ENCODE measurements at places on chromosomes 7 and 10.

DNA sequence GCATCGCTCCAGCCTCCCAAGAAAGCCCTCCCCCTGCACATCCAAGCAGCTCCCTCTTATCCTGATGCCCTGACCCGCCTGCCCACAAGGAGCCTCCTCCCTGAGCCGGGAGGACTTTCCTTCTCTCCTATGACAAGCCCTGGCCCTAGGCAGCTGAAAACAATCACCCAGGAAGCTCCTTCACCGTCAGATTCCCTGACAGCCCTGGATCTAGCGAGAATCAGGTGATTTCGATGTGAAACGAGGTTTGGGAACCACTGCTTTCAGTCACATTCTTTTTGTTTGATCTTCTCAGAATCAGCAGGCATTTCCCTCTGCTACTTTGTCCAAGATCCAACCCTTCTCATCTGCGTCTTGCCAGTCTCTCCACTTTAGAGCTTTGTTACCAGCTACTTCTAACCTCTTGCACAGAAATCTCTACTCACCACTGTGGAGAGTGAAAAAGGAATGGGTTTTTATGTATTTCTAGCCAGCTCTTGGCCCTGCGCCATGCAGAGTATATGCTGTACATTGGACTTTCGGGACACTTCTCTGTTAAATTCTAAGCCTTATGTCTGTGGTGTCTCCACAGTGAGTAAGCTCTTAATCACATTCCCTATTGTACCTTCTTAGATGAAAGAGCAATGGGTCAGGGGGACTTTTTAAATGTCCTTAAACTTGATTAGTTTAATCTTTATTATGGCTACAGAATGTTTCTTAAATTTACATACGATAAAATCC lies 253.2 kb upstream of the C7orf33 start:
- no peak for DNase-seq

DNA sequence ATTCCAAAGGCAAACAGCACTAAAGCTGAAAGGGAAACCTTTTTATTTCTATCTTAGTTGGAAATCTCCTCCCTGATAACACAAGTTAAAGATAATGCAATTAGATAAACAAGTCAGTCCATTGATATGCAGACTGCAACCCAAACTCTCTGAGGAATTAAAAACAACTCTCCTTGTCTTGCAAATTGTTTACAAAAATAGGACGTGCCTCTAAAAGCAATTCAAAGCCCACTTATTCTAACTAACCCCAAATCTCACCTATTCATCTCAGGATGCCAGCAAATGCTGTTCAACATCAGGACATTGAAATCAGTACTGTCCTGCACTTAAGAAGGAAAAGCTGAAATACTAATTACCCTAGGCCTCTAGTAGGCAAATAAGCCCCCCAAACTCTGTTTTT lies 12.8 kb downstream of the SHTN1 start:
- DNase-seq: no peak

DNA sequence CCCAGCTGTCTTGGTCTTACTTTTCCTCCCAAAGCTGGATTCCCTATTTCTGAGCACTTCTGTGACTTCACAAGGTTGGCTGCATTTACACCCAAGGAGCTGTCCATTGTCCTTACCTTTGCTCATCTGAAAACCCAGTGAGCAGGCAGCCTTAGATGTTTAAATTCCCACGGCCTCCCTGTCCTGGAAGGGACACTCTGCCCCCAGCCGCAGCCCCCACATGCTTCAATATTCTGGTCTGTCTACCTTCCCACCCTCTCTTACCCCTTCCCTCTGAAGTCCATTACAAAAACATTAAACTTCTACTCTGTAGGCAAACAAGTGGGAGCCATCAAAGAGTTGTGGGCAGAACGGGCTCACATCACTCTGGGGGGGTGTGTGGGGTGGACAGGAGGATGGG lies 73.8 kb upstream of the EFCAB10 start:
- no peak for DNase-seq

DNA sequence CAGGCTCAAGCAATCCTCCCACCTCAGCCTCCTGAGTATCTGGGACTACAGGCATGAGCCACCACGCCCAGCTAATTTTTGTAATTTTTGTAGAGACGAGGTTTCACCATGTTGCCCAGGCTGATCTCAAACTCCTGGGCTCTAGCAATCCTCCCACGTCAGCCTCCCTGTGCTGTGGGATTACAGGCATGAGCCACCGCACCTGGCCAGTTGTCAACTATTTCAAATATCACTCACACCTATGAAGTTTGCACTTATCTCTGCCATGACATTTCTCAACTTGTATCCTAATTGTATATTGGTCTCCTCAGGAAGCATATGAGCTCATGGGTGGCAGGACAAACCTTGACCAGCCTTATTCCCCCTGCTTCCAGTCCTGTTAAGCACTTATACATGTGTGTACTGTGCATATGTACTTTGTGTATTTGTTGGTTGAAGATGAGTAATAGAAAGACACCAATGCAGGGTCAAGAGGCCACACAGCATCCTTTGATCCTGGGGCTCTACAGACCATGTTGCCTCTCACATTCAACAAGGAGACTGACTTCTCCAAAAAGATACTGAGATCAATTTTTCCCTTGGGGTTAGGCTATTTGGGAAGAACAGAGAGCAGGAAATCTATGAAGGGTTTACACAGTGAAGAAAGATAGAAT lies 82.2 kb downstream of the SLC16A9 start:
- DNase-seq: no peak

DNA sequence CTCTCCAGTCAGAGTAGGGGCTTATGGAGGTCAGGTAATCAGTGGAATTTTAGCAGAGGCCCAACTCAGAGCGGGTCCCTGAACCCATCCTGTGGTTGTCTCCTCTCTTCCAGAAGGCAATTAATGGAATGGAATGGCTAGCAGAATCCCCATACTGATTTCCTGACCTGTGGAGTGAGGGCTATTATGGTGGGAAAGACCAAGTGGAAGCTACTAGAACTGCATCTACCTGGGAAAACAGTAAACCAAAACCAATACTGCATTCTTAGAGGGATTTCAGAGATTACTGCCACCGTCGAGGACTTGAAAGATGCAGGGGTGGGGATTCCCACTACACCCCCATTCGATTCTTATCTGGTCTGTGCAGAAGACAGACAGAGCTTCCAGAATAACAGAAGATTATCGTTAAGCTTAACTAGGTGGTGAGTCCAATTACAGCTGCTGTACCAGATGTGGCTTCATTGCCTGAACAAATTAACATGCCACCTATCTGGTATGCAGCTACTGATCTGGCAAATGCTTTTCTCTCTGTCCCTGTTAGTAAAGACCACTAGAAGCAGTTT lies 73.2 kb downstream of the LMBR1 start:
- no peak for DNase-seq

- DNase-seq: no peak
Measured at GRCh38 chr7:47477191-47478016, 104.5 kb downstream of the TNS3 start.

DNA sequence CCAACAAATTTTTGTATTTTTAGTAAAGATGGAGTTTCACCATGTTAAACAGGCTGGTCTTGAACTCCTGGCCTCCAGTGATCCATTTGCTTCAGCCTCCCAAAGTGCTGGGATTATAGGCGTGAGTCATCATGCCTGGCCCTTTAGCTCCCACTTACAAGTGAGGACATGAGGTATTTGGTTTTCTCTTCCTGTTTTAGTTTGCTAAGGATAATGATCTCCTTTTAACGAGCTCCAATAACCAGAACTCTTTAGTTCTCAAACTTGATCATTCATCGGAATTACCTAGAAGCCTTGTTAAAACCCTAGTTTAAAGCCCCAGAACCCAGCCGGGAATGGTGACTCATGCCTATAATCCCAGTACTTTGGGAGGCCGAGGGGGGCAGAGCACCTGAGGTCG lies 481.4 kb downstream of the TYW1 start:
- no peak for DNase-seq

- no peak for DNase-seq
Measured at GRCh38 chr7:137298464-137298794, 45.1 kb downstream of the PTN start.

DNA sequence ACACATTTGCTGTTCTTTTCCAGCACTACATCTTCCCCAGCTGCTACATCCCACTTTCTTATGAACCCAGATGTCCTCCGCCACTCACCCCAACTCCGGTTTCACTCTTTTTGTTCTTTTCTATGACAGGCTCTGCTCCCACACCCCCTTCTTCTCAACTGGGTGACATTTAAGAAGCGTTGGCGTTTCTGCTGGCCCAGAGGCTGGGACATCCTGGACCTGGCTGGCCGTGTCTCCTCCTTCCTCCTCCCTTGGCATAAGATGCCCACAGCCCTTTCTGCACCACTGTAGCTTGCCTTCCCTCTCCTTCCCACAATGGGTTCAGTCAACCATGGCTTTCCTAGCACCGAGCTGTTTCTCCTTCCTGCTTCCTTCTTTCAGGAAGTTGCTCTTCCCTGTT lies 9.4 kb upstream of the CALML5 start:
- no peak for DNase-seq

DNA sequence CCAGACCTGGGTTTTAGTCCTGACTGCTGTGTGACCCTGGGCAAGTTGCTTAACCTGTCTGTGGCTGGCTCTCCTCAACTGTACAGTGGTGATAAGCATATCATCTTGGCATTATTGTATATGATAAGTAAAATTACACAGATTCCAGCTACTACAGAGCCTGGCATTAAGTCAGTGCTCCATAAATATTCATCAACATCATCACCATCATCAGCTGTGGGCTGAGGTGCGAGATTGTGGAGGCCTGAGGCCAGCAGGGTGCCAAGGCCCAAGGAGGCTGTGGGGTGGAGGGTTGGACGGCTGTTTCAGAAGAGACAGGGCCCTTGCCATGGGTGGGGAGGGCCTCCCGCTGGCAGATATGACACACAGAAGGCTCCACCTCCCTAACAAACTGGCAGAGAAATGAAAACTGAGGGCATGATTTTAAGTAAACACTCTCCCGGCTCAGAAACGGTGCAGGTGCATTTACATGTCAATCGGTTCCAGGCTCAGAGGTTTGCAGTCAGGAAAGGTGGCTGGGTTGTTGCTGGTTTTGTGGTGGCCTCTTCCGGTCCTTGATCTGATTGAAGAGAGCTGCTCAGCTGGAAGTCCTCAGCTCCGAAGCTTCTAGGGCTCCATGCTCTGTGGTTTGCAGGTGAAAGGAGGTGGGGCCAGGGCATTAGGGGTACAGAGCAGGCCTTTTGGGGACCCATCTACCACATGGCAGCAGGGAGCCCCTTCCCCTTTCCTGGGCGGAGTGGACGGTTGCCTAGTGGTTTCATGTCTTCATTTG lies 10.2 kb downstream of the CRYGN start:
- peak; percentile 33 for DNase-seq

GRCh38 chr7:25288556-25289307 lies 60.4 kb upstream of the NPVF start:
- no peak for DNase-seq

DNA sequence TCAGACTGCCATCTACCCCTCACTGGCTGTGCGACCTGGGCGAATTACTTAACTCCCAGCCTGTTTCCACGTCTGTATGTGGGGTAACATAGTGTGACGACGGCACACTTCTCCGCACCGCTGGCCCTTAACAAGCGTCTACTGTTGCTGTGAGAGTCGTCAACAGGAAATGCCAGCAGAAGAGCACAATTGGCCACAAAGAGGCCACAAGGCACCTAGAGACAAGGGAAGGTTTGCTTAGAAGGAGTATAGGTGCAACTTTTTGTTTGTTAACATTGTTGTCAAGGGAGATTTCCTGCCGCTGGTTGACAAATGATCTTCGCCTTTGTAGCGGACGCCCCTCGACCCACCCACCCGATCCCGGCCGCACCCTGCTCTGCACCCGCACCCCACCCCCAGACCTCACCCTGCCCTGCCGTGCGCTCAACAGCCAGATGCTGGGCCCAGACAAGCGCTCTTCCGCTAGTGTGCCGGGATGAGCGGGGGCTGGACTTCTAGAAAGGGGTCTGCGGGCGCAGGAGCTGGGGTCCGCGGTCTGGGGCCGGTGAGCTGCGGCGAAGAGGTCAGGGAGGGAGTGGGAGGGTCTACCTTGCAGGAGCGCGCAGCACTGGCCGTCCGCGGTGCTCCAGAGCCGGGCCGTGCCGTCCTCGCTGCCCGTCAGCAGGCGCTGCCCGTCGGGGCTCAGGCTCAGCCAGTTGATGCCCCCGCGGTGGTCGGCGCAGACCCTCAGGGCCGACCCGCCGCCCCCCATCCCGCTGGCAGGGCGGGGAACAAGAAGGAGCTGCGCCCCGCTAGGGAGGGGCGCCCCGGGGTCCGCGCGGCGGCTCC lies 785 bp downstream of the WDR86 start:
- DNase-seq: no peak

DNA sequence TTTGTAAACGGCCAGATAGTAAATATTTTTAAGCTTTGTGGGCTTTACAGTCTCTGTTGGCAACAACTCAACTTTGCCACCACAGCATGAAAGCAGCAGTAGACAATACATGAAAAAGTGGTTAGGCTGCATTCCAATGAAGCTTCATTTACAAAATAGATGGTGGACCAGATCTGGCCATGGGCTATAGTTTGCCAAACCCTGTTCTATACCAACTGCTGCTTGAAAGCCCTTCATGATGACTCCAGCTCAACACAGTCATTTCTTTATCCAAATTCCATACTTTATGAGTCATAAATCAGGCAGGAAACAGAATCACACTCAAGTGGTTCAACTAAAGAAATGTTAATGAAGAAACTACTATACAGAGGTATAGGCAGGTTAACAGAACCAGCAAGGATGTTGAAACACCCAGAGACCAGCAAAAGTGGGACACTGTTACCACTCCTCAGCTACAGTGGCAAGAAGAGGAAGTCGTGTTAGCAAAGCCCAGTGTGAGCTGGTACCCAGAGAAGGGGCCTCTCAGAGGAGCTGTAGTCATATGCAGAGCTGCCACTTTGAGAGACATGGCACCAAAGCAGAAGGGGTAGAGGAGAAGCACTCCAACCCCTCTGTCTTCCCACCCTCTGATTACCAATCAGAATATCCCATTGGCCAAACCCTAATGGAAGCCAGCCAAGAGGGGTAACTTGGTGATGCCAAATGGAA lies 72.5 kb downstream of the PRLHR start:
- no peak for DNase-seq

GRCh38 chr7:21029006-21029405 lies 242.3 kb upstream of the SP8 start:
- DNase-seq: no peak

- DNase-seq: no peak
Measured at GRCh38 chr10:31554556-31554955, 235.5 kb downstream of the ZEB1 start.

- DNase-seq: no peak
Measured at GRCh38 chr10:124957404-124957947, 15.6 kb downstream of the ZRANB1 start.

- no peak for DNase-seq
Measured at GRCh38 chr10:13792006-13792405, 205.2 kb downstream of the PRPF18 start.

DNA sequence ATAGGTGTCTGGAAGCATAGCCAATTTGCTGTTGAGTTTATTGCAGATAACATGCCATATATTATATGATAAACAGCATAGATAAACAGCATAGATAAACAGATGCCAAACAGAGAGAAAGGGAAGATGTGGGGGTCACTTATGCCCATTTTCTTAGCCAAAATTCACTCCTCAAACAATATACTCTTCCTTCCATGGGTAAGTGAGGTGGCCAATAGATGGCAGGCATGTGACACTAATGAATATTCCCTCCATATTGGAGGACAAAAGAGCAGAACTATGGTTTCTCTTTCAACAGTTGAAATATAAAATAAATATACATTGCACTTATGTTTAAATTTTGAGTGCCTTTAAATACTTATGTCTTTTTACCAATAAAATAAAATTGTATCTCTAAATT lies 1212.8 kb downstream of the REEP3 start:
- no peak for DNase-seq

GRCh38 chr10:609868-610545 lies 79.5 kb downstream of the DIP2C start:
- DNase-seq: no peak

GRCh38 chr7:116195451-116195850 lies 14.9 kb upstream of the TES start:
- DNase-seq: no peak

Data from stimulated activated CD4-positive, alpha-beta T cell treated with anti-CD3 and anti-CD28 coated beads, Interleukin-4, amount 100 ng/mL, for 1 hour (primary cell).